ENCODE measurements at places on chromosomes 4 and X.

- no peak for DNase-seq
Observed at GRCh38 chr4:7320206-7320797, 114.4 kb downstream of the PSAPL1 start.

GRCh38 chrX:71464968-71465367 lies 67.9 kb upstream of the OGT start:
- no peak for DNase-seq

GRCh38 chr4:145153181-145153903 lies 27.0 kb downstream of the OTUD4 start:
- DNase-seq = no peak

- no peak for DNase-seq
Observed at GRCh38 chr4:48665555-48666186, 114.4 kb downstream of the FRYL start.

GRCh38 chr4:7956934-7957656 lies 17.4 kb upstream of the AFAP1 start:
- no peak for DNase-seq

- DNase-seq = no peak
Observed at GRCh38 chr4:76585897-76586360, 150.9 kb downstream of the SHROOM3 start.

GRCh38 chr4:84638092-84638491 lies 55.2 kb downstream of the CDS1 start:
- DNase-seq = no peak

DNA sequence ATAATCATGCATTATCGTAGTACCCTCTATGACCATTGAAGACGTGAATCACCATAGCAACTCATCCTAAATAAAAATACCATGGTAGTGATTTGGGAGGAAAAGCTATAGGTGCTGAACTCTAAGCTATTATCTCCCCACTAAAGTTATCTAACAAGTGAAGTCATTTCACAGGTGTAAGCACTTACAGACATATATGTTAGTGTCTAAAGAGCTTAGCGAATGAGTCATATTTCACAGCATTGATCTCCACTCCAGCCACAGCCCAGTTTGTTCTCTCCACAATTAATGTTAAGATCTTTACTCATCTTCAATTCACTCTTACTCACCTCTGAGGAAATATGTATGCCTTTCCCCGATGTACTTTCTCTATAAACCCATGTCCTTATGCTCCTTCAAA lies 57.0 kb downstream of the DCAF8L1 start:
- no peak for DNase-seq

DNA sequence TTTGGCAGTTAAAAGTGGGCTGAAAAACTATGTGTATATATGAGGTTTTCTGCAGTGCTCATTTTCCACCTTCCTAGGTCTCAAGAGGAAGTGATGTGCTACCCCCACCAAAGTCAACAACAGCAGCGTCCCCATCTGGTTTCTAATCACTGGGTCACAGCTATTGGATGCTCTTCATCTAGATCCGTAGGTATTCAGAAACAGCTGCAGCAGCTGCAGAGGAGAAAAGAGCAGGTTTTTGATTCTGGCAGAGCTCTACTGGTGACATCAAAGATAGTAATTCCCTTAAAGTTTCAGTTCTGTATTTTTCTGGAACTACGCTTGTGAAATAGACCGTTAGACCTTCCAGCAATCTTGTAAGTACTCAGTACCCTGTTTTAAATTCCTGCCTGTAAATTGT lies 5.8 kb upstream of the GUCY2F start:
- DNase-seq = no peak

DNA sequence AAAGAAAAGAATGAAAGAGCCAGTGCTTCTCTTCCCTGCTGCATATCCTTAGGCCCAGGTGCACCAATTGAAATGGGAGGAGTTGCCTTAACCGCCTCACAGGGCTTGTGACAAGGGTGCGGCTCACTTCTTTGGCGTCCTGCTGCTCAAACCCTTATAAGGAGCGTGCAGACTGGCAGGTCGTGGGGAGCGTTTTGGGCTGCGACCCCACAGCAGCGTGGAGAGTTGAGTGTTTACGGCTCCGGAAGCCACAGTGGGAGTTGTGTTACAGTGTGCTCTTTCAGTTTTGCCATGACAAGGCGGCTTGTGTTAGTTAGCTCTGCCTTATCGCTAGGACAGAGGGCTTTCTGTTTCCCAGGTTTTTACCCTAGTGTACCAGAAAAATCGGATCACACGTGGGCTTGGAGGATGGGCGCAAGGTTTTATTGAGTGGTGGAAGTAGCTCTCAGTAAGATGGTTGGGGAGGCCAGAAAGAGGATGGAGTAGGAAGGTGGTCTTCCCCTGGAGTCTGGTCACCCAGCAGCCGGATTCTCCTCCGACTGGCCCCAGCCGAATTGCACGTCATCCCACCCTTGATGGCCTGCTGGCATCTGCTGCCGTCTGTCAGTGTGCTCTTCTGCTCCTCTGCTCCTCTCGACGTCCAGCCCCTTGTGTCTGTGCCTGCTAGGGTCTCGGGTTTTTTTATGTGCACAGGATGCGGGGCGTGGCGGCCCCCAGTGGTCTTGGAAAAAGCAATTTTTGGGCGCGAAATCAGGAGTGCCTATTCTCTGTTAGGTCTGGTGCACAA lies 718.9 kb downstream of the ARAP2 start:
- no peak for DNase-seq

DNA sequence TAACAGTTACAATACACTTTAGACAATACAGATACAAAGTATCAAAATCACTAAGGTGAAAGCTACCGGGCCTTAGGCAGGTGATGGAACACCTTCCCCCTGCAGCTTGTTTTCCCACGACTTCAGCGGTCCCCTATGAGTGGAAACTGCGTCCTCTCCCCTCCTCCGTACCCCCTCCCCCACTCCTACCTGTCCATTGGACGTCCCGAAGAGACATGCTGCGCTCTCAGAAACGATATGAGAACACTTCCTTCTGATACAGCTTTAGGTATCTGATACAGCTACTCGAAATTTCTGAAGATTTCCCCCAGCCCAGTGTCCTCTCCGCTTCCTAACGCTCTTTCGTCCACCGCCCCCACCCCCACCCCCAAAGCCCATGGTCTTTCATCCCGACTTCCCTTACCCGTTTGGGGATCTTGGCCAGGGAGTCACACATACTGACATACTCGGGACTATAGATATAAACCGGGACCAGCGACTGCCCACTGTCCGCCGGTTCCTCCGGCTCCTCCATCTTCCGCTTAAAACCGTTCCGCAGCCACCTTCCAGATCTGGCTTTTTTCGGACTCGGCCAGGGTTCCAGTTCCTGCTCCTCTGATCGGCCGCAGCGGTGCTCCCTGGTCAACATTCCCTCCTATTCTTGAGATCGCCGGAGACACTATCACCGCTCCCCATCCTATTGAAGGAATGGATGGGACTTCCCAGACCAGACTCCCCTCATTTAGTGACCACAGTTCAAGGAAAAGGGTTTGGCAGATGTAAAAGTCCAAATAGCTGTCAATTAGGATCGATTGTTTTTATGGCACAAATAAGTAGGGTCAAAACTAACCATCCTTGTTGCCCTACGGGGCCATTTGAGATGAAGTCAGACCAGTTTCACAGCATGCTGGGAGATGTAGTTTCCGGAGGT lies at the start of gene HDAC8:
HDAC8 (minus strand) TSS at position 596 of the 910 bp plus-strand sequence; CDS start at position 514, 82 bp downstream.
- DNase-seq = no peak

DNA sequence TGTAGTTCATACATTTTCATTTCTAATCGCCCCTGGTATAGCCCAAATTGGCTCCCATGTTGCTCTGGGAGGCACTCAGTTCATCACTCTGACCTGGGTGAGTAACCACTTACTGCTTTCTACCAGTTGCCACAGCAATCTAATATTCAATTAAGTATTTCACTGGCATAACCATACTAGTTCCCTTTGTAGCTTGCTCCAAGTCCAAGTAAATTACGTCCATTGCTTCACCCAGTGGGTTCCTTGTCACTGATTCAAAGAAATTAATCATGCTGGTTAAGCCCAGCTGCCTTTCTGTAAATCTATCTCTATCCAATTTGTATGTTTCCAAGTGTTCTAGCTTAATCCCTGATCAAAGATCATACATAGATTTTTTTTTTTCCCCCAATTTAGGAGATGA lies 92.0 kb upstream of the CBR4 start:
- no peak for DNase-seq

GRCh38 chr4:113449410-113449974 lies 312.0 kb downstream of the CAMK2D start:
- no peak for DNase-seq

DNA sequence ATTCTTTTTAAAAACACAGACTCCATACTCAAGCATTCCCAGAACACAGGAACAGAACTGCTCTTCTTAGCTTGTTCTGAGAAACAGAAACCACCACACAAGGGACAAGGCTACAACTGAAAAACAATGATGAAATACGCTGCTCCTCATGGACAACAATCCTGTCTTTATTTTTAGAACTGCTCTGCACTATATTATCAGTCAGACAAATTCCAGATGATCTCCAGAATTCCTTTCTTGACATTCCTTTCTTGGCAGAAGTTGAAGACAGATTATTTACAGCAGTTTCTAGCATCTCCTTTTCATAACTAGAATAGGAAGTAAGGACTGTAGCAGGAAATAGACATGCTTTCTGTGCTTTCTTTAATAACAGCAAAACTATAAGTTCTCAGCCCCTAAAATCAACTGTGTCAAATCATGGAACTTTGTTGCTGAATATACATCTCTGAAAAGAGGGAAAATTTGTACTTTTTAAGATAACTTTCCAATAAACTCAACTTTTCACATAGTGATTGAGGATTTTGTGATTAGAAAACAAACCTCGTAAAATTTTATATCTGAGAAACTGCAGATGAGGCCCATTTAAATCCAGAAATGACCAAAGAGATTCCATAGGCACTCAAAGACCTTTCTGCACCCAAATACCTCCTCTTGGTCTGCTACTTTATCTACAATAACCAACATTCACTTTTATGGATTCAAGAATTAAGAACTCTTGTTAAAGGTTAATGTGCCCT lies 35.9 kb downstream of the ANTXR2 start:
- DNase-seq = no peak

GRCh38 chr4:147550626-147551246 lies 66.5 kb upstream of the TMEM184C start:
- DNase-seq = no peak

DNA sequence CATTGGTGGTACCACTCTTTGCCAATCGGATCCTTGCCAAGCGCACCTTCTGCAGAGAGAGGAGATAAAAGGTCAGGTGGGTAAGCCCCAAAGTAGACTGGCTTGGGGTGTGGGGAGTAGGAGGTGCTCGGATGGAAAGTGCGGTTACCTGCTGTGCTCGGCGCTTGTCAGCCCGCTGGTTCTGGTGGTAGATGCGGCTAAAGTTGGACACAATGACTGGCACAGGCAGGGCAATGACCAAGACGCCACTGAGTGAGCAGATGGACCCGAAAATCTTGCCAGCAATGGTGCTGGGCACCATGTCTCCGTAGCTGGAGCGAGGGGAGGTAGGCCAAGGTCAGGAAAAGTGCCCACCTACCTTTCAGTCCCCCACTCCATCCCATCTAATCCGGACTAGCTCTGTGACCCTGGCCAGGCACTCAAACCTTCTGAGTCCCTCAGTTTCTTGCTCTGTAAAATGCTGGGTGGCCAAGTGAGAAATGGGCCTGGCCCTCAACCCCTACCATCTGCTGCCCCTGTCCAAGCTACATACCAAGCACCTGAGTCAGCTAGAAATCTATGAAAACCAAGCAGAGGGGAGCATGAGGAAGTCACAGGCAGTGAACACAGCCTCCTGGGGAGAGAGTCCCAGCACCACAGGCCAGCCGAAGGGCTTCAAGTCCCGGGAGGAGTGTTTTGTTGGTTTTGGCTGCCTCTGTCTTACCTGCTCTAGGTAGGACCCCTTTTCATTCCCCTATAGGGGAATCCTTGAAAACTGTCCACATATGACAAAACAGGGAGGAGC lies 4.7 kb downstream of the KCND1 start:
- no peak for DNase-seq

DNA sequence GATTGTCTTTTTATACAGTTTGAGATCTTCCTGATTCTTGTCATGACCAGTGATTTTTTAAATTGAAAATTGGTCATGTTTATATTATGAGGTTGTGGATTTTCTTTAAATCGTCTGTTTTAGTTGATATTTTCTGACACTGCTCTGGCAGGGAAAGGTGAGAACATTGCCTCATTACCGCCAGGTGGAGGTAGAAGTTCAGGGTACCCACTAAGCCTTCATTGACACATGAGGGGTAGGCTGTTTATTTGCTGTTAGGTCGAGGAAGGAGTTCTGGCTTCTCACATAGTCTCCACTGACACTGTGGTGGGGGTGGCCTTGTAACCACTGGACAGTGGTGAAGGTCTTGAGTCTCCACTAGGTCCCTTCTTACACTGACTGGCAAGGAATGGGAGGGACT lies 117.6 kb upstream of the GPR101 start:
- no peak for DNase-seq

DNA sequence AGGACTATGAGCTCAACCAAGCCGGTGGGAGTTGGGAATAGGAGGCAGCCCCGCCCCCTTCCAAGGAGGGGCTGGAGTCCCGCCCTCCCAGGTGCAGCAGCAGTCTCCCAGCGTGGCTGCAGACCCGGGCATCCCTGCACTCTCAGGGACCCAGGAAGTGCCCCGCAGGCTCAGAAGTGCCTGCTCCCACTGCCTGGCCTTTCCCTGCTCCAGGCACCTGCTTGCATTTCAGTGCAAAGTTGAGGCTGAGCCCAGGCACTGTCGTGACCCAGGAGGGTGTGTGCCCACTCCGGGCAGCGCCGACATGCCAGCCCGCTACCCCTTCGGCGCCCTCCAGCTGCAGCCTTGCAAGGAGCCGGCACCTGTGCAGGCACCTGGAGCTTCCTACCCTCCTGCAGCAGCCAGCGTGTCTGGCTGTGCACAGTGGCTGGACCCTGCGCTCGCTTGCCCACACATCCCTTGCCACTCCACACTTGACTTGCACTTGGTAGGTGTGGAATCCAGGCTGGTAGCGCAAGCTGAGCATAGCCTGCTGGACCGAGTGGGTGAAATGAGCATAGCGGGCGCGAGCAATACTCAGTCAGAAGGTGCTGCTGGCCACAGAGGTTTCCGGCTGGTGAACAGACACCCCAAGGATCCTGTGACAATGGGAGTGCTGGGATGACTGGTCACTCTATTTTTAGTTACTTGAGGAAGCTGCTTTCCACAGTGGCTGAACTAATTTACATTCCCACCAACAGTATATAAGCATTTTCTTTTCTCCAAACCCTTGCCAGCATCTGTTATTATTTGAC lies 236.3 kb downstream of the PCDH10 start:
- DNase-seq = no peak

GRCh38 chrX:29726811-29727210 lies 488.6 kb upstream of the MAGEB2 start:
- no peak for DNase-seq

DNA sequence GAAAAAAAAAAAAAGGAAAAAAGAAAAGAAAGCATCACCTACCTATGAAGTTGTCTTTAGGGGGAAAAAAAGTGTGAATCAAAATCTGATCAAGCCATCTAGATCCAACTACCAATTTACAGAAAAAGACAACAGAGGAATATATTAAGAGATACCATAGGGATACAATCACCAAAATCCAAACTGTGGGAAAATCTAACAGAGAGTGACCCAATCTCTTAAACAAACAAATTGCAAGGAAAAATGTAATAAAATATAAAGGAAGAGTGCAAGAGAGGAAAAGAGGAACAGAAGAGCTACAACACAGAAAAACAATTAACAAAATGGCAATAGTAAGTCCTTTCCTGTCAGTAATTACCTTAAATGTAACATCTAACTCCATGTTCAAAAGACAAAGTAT lies 19.0 kb downstream of the THOC2 start:
- DNase-seq = no peak

GRCh38 chr4:80035336-80035735 lies 37.7 kb downstream of the ANTXR2 start:
- no peak for DNase-seq

GRCh38 chrX:30278365-30278764 lies 30.8 kb downstream of the NR0B1 start:
- DNase-seq = no peak

GRCh38 chrX:77200663-77201062 lies 246.5 kb upstream of the FGF16 start:
- no peak for DNase-seq
